ENCODE measurements at places on chromosomes 16 and 17.

DNA sequence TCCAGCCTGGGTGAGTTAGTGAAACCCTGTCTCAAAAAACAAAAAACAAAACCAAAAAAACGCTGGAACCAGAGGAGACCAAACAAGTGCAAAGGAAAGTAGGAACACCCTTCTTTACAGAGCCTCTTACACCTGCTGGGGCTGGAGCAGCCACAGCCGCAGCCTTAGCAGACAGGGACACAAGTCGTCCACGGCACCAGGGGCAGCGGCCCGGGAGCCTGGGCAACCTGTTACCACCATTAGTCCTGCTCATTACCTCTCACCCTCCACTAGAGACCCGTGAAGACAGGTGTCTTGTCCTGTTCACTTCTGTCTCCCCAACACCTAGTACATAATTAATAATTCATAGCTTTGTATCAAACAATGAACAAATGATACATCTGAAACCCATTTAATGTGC, 83.6 kb downstream of the C16orf78 start:
- H3K36me3 ChIP-seq: no peaks in the 10 kb centered on the region
- H3K4me3 ChIP-seq: no peak overlapping the region
- H3K4me1 ChIP-seq: peaks cover 28% of the 10 kb centered on the region
- DNase-seq: no peak
- no peak overlapping the region for H3K27ac ChIP-seq

GRCh38 chr17:57090560-57091185, 5.6 kb downstream of the AKAP1 start:
- H3K27ac ChIP-seq: no peak overlapping the region
- no peaks in the 10 kb centered on the region for H3K36me3 ChIP-seq
- H3K4me1 ChIP-seq: peaks cover 74% of the 10 kb centered on the region
- no peak for DNase-seq
- H3K27me3 ChIP-seq: no peaks in the 10 kb centered on the region
- H3K4me3 ChIP-seq: no peak overlapping the region

DNA sequence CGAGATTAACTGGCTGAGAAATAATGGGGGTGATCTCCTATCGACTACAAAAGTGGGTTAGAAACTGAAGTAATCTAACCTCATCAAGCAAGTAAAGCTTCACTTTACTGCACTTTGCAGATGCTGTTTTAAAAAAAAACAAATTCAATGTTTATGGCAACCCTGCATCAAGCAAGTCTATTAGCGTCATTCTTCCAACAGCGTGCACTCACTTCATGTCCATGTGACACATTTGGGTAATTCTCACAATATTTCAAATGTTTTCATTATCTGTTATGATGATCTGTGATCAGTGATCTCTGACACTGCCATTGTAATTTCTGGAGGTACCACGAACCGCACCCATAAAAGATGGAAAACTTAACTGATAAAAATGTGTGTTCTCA, 70.8 kb downstream of the KANSL1 start:
- peak overlapping the region; percentile 51 for H3K27ac ChIP-seq
- H3K4me3 ChIP-seq: peak overlapping the region; percentile 20
- no peaks in the 10 kb centered on the region for H3K27me3 ChIP-seq
- H3K4me1 ChIP-seq: peaks cover 91% of the 10 kb centered on the region
- DNase-seq: no peak
- no peaks in the 10 kb centered on the region for H3K36me3 ChIP-seq

DNA sequence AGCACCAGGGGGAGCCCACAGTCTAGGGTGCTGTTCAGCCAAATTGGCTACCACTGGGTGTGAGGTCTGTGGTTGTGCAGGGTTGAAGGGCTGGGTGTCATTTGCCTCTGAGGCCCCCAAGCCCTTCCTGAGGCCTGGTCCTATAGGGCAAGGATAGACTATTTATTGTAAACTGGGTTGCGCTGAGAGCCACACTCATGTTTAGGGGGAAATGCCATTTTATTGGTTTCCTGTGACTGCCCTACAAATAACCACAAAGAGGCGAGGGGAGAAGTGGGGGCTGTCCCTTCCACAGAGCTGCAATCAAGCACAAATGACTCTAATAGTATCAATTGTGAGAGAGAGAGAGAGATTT, 3.6 kb upstream of the ZCCHC14 start:
- peak overlapping the region; percentile 19 for H3K4me3 ChIP-seq
- no peaks in the 10 kb centered on the region for H3K27me3 ChIP-seq
- H3K36me3 ChIP-seq: no peaks in the 10 kb centered on the region
- peaks cover 35% of the 10 kb centered on the region for H3K4me1 ChIP-seq
- no peak for DNase-seq
- no peak overlapping the region for H3K27ac ChIP-seq

DNA sequence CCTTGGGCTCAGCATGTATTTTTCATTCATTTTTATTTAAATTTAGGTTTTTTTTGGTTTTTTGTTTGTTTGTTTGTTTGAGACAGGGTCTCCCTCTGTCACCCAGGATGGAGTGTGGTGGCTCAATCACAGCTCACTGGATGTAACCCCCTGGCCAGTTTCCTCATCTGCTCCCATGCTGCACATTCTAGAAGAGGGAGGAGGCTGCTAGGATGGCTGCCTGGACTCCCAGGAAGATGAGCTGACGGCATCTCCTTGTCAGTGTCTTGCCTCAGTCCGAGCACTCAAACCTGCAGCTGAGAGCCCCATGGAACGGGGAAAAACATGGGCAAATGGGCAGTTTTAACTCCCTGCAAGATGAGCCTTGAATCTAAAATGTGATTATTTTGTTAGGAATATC, 7.5 kb downstream of the MEAK7 start:
- H3K4me1 ChIP-seq: no peaks in the 10 kb centered on the region
- no peaks in the 10 kb centered on the region for H3K27me3 ChIP-seq
- DNase-seq: no peak
- no peak overlapping the region for H3K4me3 ChIP-seq
- H3K36me3 ChIP-seq: peaks cover 57% of the 10 kb centered on the region
- H3K27ac ChIP-seq: no peak overlapping the region

GRCh38 chr16:74053312-74053711, 243.3 kb upstream of the PSMD7 start:
- H3K4me1 ChIP-seq: peaks cover 2% of the 10 kb centered on the region
- H3K4me3 ChIP-seq: no peak overlapping the region
- no peaks in the 10 kb centered on the region for H3K27me3 ChIP-seq

DNA sequence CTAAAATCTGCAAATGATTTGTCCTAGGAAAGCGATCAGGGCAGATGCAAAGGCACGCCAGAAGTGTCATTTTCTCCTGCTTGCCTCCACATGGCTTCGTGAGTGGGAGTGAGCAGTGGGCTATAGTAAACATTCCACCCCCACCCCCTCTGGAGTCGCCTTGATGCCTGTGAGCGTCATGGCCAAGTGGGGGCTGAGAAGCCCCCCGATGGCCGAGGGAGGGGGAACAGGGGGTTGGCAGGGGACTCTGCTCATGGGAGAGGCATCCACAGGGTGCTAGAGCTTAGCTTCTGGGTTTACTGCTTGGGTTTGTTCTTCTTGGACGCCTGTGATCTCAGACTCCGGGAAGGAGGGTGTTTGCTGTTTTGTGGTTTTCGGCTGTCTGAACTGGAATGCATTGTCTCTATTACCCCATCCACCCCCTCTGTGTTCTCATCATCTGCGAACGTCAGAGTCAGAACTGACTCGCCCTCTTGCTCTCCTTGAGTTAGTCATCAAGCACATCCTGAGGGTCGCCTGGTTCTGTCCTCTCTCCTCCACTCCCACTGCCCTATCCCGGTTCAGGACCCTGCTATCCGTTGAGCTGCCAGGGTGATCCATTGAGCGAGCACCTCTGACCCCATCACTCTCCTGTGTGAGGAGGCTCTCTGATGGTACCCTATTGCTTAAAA, 15.4 kb downstream of the TNS4 start:
- no peaks in the 10 kb centered on the region for H3K36me3 ChIP-seq
- no peak overlapping the region for H3K4me3 ChIP-seq
- H3K4me1 ChIP-seq: peaks cover 53% of the 10 kb centered on the region
- H3K27me3 ChIP-seq: no peaks in the 10 kb centered on the region
- no peak for DNase-seq

DNA sequence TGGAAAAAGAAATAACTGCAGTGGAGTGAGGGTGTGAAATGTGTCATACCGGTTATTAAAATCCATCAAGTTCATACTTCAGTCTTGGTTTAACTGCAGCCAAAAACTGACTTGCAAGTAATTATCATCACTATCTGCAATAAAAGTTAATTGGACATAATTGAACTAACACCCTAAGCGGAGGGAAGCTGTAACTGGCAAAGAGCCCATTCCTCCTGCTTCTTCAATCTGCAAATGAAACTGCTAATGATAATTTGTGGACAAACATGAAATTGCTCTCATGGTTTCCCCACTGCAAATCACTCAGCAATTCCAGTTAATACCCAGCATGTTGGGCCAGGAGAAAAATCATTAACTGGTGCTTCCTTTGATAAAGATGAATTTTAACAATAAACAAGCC, 46.5 kb downstream of the FAM222B start:
- H3K4me1 ChIP-seq: peaks cover 28% of the 10 kb centered on the region
- H3K27me3 ChIP-seq: no peaks in the 10 kb centered on the region
- H3K27ac ChIP-seq: no peak overlapping the region
- no peaks in the 10 kb centered on the region for H3K36me3 ChIP-seq
- DNase-seq: no peak

GRCh38 chr16:81497690-81498089, 53.1 kb downstream of the CMIP start:
- peaks cover 68% of the 10 kb centered on the region for H3K4me1 ChIP-seq
- DNase-seq: peak; percentile 12
- peak overlapping the region; percentile 19 for H3K27ac ChIP-seq
- H3K27me3 ChIP-seq: no peaks in the 10 kb centered on the region
- peak overlapping the region; percentile 22 for H3K4me3 ChIP-seq

GRCh38 chr16:88566158-88566557, 4.0 kb upstream of the ZC3H18 start:
- no peaks in the 10 kb centered on the region for H3K27me3 ChIP-seq
- H3K4me1 ChIP-seq: peaks cover 20% of the 10 kb centered on the region
- no peak overlapping the region for H3K4me3 ChIP-seq
- H3K36me3 ChIP-seq: no peaks in the 10 kb centered on the region

DNA sequence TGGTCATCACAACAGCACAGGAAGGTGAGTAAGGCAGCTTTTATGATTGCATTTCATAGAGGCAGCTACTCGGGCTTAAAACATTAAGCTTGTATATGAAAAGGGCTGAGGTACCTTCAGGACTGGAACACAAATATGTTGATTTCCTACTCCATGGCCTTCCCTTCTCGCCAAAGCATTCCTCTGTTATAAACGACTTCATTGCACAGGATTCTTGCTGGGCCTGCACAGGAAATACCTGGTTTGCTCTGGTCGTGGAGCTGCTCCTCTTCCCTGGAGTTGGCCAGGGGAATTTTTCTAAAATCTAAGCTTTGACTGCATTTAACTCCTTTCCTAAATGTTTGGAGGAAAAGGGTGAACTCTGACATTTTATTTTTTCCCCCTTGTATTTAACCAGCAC, 49.0 kb downstream of the CHD9 start:
- H3K4me3 ChIP-seq: no peak overlapping the region
- no peaks in the 10 kb centered on the region for H3K27me3 ChIP-seq
- H3K4me1 ChIP-seq: peaks cover 12% of the 10 kb centered on the region
- no peak overlapping the region for H3K27ac ChIP-seq

DNA sequence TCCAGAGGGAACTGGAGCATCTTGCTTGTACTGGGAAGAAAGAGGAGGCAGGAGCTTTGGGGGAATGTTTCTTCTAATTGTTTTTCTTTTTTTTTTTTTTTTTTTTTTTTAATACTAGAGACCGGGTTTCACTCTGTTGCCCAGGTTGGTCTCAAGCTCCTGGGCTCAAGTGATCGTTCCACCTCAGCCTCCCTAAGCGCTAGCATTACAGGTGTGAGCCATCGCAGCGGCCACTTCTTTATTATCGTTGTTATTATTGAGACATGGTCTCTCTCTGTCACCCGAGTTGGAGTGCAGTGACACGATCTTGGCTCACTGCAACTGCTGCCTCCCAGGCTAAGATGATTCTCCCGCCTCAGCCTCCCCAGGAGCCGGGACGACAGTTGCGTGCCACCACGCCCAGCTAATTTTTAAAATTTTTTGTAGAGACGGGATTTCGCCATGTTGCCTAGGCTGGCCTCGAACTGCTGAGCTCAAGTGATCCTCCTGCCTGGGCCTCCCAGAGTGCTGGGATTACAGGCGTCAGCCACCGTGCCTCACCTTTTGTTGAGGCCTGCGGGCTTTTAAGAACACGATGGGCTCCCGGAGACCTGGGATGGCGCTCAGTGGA, 137.3 kb upstream of the GSE1 start:
- no peaks in the 10 kb centered on the region for H3K36me3 ChIP-seq
- H3K27me3 ChIP-seq: peaks cover 6% of the 10 kb centered on the region
- H3K4me1 ChIP-seq: peaks cover 7% of the 10 kb centered on the region
- no peak overlapping the region for H3K27ac ChIP-seq

- peaks cover 3% of the 10 kb centered on the region for H3K27me3 ChIP-seq
- DNase-seq: no peak
- H3K27ac ChIP-seq: no peak within 1 kb of the TSS
- H3K4me1 ChIP-seq: no peaks in the 10 kb centered on the region
Measured at GRCh38 chr17:10803830-10804475, at the start of gene TMEM238L. TSS of gene TMEM238L (minus strand) at chr17:10804099. CDS start at chr17:10803963, 136 bp downstream.

DNA sequence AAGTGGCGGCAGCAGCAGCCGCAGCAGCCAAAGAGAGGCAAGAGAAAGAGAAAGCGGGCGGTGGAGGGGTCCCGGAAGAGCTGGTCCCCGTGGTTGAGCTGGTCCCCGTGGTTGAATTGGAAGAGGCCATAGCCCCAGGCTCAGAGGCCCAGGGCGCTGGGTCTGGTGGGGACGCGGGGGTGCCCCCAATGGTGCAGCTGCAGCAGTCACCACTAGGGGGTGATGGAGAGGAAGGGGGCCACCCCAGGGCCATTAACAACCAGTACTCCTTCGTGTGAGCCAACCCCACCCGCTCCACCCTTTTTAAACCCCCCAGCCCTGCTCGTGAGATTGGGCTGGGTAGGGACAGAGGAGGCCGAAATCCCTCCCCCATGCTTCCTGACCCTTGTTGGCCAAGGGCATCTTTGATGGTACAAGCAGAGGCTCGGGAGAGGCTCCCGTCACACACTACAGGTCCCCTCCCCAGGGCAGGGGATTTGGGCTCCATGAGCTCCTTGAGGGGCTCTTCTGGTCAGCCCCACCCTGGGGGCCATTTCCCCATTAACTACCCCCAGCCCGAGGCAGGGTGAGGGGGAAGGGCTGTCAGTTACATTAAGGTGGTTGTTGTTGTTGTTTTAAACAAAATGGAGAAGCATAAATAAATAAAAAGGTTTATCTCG, 4.6 kb upstream of the ATP2A1 start:
- no peaks in the 10 kb centered on the region for H3K27me3 ChIP-seq
- H3K36me3 ChIP-seq: no peaks in the 10 kb centered on the region
- DNase-seq: peak; percentile 51
- no peak overlapping the region for H3K27ac ChIP-seq

Measured in naive thymus-derived CD8-positive, alpha-beta T cell (primary cell).